ENCODE measurements at places on chromosomes 7 and 10.

- no peak for DNase-seq
Measured at GRCh38 chr7:73999664-74000435, 28.1 kb upstream of the ELN start.

GRCh38 chr7:19437446-19437845, 271.4 kb downstream of the POLR1F start:
- no peak for DNase-seq

- no peak for DNase-seq
Measured at GRCh38 chr10:3265088-3265487, 92.5 kb upstream of the PITRM1 start.

GRCh38 chr7:36788825-36789470, 64.7 kb upstream of the AOAH start:
- no peak for DNase-seq

- no peak for DNase-seq
Measured at GRCh38 chr10:106830471-106830870, 334.0 kb downstream of the SORCS1 start.

DNA sequence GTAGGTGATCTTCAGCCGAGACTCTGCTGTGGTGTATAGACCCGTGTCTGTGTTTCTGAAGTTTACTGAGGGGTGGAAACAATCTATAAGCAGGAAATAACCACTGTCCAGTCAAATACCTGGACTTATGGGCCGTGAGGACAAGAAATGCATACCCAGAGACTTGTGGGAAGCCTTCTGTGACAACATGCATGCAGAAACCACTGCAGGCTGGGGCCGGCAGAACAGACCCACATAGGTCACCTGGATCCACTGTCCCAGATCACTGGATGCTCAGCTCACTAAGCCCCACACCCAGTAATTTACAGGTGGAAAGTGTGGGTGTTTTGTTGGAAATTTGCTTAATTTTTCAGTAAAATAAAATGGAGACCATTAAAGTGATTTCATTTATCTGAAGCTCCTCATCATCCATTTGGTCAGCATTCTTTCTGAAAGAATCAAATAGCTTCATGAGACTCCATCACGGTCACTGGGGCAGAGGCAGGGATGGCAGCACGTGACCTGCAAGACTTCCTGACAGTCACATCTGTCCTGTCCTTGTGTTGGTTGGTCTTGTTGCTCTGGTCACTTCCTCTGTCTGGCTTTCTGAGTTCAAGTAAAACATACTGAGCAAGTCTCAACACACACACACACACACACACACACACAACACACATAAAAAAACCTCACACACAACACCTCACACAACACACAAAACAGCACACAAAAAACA, 108.3 kb downstream of the TNS3 start:
- no peak for DNase-seq

DNA sequence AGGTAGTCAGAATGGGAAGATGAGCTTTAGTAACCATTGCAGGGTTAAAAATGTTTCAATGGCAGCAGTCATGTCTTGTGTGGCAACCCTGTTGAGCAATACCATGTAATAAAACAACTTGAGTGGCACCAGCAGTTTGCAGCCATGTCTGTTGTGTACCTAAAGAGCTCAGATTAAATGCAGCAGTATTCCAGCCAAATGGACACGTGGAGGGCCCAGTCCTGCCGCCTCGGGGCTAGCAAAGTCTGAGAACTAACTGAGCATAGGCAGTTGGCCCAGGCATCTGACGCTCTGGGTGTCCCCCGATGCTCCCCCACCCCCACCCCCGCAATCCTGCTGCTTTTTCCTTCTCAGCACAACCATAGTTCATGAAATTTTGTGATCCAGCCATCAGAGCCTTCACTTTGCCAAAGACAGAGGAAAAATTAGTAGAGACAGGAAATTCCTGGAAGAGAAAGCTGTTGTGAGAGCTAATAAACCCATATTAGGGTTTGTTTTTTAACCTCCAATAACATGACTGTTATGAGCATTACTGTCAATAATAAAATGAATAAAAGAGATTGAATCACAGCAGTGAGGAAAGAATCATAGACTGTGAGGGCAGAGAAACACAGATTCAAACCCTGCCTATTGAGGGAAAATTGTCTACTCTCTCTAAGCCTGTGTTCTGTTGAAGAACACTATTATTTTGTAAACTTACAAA, 220.6 kb upstream of the RHOBTB1 start:
- no peak for DNase-seq

DNA sequence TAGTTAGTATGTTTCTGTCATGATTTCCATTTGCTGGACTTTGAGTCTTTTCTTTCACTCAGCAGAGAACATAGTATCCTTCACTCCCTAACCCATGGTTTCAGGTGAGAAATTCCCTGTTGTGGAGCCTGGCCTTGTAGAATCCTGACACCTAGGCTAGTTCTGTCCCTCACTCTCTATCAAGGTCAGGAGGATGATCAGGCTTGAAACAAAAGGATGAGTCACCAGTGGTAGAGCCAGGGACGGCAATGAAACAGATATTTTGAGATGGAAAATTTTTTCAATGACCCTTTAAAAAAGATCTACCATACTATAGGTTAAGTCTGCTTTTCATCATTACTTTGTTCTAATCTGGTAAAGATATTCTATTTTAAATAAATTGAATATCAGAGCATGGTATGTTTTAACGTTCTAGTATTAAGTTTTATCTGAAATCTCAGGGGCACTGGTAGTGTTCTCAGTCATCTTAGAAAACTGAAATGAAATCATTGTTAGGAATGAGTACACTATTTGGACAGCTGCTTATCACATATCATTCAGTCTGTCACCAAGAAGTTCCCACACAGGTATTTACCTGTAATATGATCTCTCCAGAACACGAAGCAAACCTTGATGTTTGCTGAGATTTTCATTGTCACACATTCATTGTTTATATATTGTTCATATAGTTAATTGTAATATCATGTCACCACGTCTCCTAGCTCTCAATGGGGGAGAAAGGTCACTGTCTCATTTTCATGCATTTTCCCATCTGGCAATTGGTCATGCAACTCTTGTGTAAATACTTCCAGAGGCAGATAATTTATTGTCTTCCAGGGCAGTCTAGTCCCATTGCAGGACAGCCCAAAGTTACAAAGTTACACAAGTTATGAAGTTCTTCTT, 299.9 kb upstream of the LRRTM3 start:
- no peak for DNase-seq

DNA sequence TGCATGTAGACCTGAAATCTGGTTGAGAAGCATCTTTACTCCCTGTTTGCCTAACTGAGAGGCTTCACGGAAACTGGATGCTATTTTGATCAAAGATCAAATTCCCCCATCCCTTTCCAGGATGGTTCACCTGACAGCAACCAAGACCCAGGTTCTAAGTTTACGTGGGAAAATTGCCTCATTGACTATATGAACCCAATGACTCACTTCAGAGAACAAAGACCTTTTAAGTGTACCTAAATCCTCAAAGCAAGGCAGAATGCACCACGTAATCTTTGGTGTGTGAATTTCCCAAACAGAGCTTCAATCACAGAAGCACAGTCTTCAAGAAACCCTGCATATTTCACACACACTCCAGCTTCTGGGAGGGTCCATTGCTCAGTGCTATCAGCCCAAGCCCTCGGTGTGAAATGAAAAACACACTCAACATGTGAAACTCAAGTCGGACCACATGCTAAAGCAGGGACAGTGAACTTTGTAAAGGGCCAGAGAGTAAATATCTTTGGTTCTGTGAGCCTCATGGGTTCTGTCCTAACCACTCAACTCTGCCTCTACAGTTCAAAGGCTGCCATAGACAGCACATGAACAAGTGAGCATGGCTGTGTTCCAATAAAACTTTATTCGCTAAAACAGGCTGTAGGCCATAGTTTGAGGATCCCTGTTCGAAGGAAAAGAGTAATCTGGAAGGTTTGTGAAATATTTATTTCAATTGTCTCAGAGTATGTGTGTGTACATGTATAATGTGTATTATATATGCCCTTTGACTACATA, 275.6 kb upstream of the FOXK1 start:
- DNase-seq: no peak

GRCh38 chr10:59580026-59580863, 129.4 kb downstream of the SLC16A9 start:
- DNase-seq: no peak

- DNase-seq: no peak
Measured at GRCh38 chr7:47581804-47582763, at the start of gene TNS3. TSS of gene TNS3 (minus strand) at chr7:47582111. CDS start at chr7:47439636, 142,475 bp downstream.

DNA sequence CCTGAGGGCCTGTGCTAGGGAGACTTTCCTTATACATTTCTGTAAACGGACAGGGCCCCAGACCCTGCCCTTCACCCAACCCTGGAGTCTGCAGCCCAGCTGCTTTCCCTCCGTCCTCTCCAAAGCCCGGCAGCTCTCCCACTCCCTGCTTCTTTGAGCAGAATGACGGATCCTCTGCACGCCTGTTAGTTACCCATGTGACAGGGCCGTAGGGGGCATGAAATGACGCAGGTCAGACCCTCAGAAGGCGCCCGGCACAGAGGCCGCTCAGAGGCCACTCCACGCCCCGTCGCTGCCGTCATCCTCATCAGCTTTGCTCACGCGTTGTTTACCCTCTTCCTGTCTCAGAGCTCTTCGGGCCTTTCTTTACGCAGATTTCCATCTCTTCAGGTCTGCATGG, 60.2 kb upstream of the MKRN1 start:
- DNase-seq: no peak

DNA sequence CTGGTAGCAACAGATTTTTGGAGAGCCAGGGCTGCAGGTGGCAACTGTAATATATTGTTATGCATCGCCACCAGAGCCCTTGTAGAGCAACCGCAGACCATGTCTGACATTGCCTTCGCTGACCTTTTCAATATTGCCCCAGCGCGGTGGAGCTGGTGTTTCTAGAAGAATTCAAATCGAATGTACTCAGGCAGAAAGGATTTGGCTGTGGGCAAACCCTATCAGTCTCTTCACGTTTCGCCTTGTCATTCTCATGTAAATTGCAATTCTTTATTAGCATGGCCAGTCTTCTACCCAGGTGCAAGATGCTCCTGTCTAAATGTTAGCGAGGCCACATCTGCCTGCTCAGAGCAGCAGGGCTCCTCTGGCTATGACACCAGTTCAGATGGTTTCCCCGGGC, 490.2 kb upstream of the AUTS2 start:
- DNase-seq: no peak

DNA sequence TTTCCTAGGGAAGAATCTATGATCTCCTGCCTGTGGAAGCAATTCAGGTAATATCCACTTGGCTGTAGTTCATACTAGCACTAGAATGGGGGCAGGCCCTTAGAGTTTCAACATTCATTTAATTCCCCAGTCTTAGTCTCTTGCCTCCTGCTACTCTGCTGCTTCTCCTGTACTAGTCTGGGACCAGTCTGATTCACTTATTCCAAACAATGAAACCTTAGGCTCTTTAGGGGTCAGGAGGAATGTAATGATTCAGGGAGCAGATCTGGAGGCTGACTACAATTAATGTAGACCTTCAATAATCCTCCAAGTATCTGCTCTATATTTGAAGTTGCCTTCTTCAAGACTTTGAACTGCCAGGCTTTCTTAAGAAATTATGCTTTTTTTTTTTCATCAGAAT, 101.8 kb downstream of the GNAT3 start:
- no peak for DNase-seq

- DNase-seq: no peak
Measured at GRCh38 chr10:124521429-124521871, 59.8 kb downstream of the LHPP start.
